AG04449 (cell line): ENCODE measurements at places on chromosomes 3 and 15.

DNA sequence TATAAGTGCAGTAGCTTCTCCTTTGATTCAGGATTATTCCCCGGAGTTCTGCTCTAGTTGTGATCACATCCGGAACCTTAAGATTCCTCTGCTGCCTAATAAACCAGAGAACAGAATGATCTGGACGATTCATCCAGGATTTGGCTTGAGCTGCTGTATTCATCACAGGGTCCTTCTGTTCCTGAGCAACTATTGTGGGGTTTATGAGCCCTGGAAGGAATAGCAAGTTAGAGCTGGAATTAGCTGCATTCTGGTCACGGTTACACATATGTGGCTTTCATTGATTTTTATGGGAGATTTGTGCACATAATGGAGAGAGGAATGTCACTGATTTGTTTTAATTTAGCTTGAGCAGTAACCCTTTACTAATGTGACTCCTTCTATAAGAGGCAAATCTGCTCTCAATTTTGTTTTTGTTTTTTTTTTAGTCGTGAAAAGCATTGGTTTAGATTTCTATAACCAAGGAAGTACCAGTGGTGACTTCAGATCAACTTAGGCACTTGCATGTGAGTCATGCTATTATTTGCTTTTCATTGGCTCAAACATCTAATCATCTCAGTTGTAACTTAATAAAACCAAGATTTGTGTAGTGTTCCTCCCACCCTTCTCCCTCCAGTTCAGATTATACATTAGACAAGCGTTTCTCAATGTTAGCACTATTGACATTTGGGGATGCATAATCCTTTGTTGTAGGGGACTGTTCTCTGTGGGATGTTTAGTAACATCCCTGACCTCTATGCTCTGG, 148.5 kb downstream of the OTOL1 start:
- DNase-seq, result no peak

DNA sequence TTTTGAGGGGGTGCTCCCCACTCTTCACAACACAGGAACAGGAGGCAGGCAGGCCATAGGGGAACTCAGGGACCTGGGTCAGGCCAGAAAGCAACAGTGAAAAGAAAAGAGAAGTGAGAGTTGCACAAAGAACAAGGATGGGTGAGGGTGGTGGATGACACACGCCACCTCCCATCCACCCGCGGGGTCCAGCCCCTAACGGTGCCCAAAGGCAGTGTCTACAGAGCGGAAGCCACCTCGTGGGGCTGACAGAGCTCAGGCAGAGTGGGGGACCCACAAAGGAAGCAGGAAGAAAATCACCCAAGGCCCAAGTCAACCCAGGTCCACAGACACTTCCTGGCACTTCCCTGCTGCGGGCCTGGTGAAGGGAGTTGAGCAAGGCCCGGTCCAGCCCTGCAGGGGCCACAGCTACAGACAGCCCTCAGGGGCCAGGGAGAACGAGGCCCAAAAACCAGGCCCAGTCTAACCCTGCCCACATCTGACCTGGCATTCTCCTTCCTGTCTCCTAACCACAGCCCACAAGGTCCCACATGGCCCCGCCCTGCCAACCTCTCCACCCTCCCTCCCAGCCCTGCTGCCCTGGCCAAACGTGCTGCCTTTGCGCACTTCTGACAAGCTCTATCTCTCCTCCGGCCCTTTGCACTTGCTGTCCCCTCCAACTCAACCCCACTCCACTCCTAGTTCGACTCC, 5.9 kb downstream of the NUP210 start:
- DNase-seq, result no peak

DNA sequence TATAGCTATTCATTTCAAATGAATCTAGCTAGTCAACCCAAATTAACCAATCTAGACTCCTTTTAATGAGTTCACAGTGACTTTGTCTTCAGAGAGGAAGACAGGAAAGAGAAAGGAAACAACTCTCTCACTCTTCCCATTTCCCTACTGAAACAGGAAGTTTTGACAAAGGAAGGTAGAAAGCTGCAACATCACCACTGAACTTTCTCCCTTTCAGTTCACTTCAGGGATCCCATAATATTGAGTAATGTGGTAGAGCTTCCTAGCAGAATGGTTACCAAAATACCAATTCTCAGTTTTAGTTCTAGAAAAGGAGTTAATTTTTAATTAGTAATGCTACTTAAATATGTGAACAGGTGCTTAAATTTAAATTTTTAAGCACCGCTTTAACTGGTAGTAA, 7.5 kb downstream of the VPS13C start:
- no peak for DNase-seq

DNA sequence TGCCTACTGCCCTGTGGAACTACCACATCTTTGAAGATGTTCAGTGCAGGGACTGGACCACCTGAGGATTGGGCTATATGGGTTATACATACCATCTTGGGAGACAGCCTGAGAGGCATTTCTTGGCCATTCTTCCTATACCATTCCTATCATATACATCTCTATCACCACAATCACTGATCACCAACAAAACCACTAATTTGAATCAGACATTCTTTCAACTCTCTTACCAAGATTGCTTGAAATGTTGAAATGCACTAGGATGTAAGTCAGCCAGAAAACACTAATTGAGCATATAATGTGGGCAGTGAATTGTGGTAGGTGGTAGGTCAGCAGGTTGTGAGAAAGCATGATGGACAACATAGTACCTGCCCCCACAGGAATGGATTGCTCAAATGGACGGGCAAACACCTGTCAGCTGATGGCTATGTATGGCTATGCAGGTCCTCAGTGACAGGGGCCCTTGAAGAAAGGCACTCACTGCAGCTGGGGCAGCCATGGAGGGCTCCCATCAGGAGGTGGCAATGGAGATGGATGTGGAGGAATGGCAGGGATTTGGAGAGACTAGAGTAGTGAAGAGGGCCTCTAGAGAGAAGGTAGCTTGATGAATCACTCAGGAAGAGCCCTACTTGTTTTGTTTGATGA, 49.1 kb downstream of the AMOTL2 start:
- DNase-seq, result no peak

DNA sequence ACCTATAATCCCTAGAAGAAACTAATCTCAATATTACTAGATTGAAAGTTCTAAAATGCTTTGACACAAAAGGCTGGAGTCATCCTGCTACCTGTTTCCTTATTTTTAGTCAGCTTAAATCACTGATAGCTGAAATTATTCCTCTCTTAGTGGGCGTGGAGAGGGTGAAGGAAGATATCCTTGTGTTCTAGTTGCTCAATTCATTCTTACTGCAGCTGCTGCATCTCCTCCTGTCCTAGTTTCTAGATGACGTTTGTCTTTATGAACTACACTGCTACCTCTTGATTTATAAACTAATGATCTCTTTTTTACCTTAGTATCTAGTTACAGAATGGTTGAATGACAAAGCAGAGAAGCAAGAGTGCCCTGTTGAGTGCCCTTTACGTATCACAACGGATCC, 50.7 kb downstream of the SETD5 start:
- no peak for DNase-seq

DNA sequence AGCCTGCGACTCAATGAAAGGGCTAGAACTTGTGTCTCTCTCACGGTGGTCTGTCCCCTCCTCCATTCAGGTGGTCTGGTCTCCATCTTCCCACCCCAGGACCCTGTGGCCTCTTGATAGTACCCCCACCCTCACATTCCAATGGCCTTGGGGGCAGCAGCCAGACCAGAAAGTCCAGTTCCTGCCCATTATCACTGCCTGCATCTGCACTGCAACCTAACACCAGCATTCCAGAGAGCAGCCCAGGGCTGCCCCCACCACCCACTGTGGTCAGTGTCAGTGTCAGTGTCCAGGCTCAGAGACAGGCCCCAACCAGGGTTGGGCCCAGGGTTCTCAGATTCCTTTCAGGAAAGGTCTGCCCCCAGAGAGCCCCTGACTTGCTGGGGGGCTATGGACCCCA, 12.6 kb downstream of the IGDCC3 start:
- no peak for DNase-seq

DNA sequence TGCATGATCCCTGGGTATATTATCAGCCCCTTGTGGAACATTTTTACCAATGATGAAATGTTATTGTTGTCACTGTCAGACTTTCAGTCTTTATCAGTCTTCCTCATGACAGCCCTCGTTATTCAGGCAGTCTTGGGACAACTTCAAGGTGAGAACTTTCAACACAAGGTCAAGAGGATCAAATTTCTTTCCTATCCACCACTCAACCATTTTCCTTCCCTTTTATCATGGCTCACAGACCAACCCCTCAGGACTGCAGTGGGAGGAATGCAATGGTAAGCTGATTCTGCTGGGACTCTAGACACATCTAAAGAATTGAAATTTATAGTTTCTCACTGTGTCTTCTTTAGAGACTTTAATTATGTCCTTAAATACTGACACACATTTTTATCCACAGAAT, 107.0 kb upstream of the LSAMP start:
- DNase-seq, result no peak
